ENCODE measurements at places on chromosomes 3 and 15.

GRCh38 chr3:72818905-72819304, 29.3 kb downstream of the SHQ1 start:
- no peak for DNase-seq

DNA sequence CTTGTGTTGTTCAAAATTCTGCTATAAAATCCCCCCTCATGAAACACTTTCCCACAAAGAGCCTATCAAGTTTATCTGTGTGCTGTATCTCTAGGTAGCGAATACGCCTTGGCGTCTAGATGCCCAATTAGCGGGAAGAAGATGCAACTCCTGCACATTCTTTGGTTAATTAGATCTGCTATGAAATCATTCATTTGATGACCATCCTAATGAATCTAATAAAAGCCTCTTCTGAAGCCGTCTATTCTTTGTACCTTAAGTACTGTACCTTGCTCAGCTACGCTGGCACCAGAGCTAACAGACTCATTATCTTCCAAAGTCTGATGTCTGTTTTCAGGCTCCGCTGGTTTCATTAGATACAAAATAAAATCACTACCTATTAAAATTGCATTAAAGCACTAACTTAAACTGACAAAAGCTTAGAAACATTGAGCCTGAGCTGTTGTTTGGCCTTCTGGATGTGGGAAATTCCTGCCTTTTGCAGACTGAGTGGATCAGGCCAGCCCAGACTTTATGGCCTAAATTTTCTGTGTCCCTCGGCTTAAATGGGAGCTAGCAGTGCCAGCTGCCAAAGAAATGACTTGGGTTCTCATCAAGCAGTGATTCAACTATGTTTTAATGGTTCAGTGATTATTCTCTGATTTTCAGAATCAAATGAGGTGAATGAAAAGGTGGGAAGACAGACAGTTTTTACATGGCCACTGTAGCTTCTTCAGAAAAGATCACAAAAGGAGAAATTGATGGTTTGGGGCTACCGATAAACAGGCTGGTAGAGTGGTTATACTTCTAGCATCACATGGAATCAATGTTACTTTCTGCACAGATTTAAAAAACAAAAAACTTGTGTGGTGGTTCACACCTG, 28.4 kb upstream of the CHST2 start:
- no peak for DNase-seq

DNA sequence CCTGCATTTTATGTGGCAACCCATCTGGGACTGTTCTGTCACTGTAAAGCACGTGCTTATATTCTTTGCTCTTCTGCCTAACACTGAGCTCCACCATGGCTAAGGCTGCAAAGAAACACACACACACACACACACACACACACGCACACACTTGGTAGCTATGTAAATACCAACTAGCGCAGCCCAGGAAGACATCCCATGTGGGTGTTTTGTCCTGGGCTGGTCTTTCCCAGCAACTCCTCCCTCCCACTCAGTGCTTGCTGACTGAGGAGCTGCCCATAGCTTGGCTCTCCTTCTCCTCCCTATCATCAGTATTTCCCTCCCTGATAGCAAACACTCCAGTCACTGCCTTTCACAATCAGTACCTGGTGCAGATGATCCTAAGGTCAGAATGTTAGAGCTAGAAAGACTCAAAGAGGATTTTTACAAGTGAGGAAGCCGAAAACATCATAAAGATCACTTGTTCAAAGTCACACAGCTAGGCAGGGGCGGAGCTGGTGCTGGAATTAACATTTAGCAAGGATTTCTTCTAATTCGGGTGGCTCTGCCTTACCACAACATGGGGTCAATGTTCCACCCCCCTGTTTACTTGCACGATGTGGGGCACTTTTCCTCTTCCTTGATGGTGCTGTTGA, 377.1 kb upstream of the TBL1XR1 start:
- no peak for DNase-seq

- no peak for DNase-seq
These were observed 31.0 kb upstream of the KLHL25 start for GRCh38 chr15:85825719-85826118.

- no peak for DNase-seq
These were observed 603.6 kb downstream of the PLOD2 start for GRCh38 chr3:145557405-145557804.
